Activated T-helper 9 cell treated with anti-CD3 and anti-CD28 coated beads, Interleukin-2, amount 50 U/mL, for 16 hours (primary cell): ENCODE measurements at places on chromosomes 5 and 9.

GRCh38 chr5:180335614-180336233 is 17.4 kb downstream of the GFPT2 start:
- DNase-seq: no peak

- no peak for DNase-seq
Measured at GRCh38 chr9:3756071-3756470, 230.3 kb upstream of the RFX3 start.

GRCh38 chr9:34163434-34163833 is 15.4 kb upstream of the UBAP1 start:
- no peak for DNase-seq

- no peak for DNase-seq
Measured at GRCh38 chr5:146726020-146726419, 152.5 kb downstream of the PPP2R2B start.

DNA sequence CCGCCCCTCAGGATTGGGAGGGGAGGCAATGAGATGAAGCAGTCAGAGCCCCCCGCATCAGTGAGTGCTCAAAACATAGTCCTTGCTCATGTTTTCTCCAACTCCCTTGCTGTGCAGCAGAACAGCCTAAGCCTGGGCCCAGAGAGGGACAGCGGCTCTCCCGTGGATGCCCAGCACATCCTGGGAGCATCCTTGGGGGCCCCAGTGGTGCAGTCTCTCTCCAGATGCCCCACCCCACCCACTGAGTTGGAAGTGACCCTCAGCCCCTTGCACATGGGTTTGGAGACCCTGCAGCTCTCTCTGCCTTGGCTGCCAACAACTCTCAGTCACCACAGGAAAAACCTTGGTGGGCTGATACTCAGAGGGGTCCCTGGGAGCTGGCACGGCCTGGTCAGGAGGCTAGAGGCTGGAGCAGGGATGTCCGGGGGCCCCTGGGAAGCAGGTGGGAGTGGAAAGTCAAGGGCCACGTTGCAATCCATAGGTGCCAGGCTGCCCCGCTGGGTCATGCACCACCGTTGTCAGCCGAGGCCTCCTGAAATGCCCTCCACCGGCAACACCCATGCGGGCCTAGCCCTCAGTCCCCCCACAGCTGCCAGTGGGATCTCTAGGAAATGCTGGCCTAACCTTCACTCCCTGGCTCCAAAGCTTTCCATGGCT is 242.5 kb downstream of the PBX3 start:
- no peak for DNase-seq

- DNase-seq: no peak
Measured at GRCh38 chr5:116507941-116508655, 66.5 kb downstream of the SEMA6A start.

- no peak for DNase-seq
Measured at GRCh38 chr9:128940271-128940921, 7.0 kb downstream of the DOLK start.

GRCh38 chr5:73067213-73067612 is 53.2 kb upstream of the TMEM171 start:
- no peak for DNase-seq

- DNase-seq: no peak
Measured at GRCh38 chr5:73354406-73354805, 94.2 kb downstream of the FOXD1 start.

DNA sequence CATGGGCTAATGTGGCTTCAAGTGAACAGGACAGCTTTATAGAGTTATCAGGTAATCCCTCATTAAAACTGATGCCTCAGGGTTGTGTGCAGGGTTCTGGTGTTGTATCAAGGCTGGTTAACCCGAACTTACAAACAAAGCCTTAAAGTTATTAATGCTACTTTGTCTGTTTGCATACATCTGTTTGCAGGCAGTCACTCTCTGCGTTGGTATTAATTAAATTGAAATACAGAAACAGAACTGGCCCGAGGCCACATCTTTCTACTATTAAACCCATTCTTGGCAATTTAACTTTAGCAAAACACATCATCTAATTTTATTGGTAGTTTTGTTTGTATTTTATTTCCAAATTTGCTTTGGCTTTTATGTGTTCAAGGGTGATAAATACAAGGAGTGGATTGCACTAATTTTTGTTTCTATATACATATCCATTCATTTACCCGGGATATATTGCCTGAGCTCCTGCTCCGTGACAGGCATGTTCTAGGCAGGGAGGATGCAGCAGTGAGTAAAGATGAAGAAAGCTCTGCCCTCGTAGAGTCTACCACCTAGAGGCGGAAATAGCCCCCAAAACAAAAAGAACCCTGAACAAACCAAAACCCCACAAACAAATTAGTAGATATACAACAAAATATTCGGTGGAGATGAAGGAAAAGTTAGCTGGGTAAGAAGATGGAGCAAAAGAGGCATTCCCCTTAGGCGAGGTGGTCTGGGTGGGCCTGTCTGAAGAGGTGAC is 164.2 kb downstream of the MACROH2A1 start:
- no peak for DNase-seq

DNA sequence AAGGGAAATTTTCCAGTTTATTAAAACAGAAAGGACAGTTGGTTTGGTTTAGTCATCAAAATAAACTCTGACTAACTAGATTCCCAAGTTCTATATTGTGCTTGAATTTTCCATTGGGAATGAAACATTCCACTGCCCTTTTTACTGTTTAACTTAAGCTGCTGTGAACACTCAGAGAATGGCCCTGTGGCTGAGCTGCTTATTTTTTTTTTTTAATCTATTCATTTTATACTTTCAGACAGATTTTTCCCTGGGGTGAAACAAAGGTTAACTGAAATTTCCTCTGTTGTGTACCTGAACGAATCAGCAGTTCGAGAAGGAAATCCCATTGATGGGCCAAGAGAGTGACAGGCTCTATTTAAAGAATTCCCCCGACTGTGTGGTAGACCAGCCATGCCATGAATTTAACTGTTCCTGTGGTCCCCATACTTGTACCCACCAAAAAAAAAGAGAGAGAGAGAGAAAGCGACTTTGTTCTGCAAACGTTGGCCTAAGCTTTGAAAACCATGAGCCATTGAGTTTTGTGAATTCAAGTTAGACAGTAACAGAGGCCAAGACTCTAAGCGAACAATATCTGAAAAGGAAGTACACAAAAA is 138.7 kb upstream of the GRHPR start:
- no peak for DNase-seq

GRCh38 chr9:68949271-68950000 is 64.5 kb downstream of the PRKACG start:
- no peak for DNase-seq

DNA sequence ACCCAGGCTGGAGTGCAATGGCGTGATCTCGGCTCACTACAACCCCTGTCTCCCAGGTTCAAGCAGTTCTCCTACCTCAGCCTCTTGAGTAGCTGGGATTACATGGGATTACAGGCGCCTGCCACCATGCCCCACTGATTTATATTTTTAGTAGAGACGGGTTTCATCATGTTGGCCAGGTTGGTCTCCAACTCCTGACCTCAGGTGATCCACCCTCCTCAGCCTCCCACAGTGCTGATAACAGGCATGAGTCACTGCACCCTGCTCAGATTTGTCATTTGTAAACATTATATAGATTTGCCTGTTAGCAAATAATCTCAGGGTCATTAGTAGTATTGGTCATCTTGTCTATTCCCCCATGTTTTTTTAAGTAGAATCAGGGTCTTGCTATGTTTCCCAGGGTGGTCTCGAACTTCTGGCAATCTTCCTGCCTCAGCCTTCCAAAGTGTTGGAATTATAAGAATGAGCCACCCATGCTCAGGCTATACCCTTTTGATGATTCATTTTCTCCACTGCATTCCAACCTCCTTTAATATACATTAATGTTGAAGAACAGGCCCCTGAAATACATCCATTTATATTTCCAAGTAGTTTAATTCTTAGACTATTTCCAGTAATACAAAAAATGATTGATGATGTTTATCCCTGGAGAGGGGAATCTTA is 17.3 kb downstream of the CENPH start:
- no peak for DNase-seq

GRCh38 chr9:111294691-111295451 is 35.2 kb downstream of the OR2K2 start:
- DNase-seq: no peak

DNA sequence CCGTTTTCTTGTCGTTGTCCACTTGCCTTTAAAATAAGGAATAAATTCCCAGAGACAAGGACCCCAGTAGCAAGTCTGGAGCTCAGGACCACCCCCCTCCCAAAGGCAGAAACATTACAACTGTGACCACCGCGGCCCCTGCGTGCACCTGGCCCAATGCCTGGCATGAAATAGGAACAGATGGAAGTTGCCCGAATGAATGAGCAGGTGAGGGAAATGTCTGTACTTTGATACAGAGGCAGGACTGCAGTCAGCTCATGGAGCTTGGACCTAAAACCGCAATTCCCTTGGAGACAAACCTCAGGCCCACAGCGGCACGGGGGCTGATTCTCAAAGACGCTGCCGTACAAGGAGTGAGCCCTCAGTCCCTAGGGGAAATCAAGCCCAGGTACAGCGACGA is 55.3 kb upstream of the SARDH start:
- DNase-seq: no peak

- DNase-seq: no peak
Measured at GRCh38 chr5:13187186-13187585, 757.3 kb downstream of the DNAH5 start.

DNA sequence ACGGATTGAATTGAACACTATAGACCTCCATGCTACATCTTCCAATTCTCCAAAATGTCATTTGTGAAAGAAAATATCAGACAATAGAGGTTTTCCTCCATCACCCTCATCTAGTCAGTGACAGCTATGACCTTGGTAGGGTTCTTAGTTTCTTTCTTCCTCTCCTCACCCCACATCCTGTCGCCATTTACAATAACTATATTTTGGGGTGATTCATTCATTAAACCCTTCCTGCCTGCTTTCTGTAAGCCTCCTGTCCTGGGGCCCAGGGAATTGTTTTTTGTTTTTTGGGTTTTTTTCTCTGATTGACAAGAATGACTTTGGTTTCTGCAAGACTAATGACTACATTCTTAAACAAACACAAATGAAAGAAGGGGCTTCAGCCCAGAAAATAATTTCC is 82.6 kb downstream of the PRELID2 start:
- no peak for DNase-seq

DNA sequence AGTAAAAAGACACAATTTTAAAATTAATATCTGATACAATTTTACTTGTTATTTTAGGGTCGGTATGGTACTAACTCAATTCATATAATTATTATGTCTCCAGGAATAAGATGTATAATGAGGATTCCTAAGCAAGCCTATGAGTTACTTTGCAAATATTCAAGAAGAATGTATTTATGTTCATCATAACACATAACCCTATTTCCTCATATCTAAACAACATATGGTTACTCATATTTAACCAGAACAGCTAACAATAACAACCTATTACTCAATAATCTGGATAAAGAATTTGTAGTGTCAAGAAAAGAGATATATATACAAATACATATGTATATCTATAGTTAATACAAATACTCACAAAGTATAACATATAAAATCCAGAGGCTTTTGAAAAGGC is 285.9 kb downstream of the ARL15 start:
- no peak for DNase-seq

GRCh38 chr9:116800885-116801284 is 113.8 kb downstream of the TRIM32 start:
- DNase-seq: no peak

- no peak for DNase-seq
Measured at GRCh38 chr5:140108093-140109017, 5.6 kb upstream of the PURA start.

DNA sequence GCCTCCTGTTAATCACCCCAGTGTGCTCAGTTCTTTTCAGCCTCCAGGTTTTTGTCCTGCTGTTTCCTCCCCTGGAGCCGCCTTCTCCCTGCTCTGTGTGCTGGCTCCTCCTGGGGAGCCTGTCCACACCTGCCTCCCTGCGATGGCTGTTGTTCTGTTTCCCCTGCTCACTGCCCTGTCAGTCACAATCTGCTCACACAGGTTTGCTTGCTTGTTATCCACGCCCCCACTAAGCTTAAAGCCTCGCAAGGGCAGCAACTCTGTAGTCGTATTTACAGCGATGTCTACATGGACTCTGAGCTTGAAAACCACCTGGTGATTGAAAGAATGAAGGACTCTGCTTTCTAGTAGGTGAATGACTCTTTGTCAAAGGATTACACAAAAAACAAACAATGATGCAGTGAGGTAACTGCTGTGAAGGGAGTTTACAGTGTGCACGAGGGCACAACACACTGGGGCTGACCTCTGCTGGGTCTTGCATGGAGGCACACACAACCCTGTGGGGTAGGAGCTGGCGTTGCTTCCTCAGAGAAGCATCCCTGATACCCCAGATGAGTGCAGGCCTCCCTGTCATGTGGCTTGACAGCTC is 39.6 kb upstream of the TEX48 start:
- DNase-seq: no peak

DNA sequence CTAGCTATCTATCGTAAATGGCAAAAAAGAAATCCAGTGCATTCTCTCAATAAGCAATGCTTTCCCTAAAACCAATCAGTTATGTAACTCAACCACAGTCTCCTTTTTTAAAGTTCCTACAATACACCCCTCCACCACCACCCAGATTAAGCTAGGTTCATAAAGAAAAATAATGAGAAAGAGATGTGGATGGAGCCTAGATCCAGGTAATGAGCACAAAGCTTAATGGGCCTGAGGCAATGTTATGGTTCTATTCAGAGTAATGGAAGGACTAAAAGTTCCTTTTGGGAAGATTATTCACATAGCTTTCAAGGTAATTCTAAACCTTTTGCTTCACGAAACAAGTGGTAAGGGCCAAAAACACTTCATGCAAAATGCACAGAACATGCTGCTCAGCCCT is 113.5 kb downstream of the MPDZ start:
- no peak for DNase-seq

DNA sequence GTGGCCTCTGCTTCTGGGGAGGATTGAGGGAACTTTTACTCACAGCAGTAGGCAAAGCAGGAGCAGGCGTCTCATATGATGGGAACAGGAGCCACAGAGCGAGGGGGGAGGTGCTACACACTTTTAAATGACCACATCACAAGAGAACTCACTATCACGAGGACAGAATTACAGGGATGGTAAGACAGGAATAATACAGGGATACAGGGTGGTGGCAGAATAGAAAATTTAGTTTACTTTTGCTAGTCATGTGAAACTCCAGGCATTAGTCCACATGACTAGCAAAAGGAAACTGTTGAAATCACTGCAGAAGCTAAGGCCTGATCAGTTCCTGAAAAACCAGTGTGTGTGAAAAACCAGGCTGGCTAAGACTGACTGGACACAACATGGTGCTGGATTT is 382.4 kb downstream of the NNT start:
- no peak for DNase-seq

DNA sequence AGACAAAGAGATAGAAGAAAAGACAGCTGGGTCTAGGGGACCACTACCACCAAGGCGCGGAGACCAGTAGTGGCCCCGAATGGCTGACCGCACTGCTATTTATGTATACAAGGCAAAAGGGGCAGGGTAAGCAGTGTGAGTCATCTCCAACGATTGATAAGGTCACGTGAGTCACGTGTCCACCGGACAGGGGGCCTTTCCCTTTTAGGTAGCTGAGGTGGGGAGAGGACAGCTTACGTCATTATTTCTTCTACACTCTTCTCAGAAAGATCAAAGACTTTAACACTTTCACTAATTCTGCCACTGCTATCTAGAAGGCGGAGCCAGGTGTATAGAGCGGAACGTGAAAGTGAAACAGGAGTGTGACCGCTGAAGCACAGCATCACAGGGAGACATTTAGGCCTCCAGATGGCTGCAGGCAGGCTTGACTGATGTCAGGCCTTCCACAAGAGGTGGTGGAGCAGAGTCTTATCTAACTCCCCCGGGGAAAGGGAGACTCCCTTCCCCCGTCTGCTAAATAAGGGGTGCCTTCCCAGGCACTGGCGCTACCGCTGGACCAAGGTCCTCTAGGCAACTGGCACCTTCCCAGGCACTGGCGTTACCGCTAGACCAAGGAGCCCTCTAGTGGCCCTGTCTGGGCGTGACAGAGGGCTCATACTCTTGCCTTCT is 6.1 kb upstream of the PRR16 start:
- no peak for DNase-seq
